Stimulated activated CD4-positive, alpha-beta T cell treated with anti-CD3 and anti-CD28 coated beads, Interleukin-4, amount 100 ng/mL, for 1 hour (primary cell): ENCODE measurements at places on chromosomes 11 and 22.

DNA sequence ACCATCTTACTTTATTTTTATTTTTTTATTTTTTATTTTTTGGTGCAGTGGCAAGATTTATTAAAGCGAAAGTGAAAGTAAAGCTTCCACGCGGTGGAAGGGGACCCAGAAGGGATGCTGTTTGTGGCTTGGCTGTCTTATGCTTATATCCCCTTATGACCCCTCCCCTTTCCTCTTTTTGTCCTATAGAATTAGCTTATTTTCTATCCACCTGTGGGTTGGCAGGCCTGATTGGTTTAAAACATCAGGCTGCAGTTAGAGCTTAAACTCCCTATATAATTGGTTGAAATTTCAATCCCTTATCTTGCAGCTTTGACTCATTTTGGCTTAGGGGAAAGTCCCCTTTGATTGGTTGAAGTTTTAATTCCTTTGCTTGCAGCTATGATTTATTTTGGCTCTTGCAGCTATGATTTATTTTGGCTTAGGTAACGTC is 50.5 kb downstream of the NNMT start:
- DNase-seq = no peak

DNA sequence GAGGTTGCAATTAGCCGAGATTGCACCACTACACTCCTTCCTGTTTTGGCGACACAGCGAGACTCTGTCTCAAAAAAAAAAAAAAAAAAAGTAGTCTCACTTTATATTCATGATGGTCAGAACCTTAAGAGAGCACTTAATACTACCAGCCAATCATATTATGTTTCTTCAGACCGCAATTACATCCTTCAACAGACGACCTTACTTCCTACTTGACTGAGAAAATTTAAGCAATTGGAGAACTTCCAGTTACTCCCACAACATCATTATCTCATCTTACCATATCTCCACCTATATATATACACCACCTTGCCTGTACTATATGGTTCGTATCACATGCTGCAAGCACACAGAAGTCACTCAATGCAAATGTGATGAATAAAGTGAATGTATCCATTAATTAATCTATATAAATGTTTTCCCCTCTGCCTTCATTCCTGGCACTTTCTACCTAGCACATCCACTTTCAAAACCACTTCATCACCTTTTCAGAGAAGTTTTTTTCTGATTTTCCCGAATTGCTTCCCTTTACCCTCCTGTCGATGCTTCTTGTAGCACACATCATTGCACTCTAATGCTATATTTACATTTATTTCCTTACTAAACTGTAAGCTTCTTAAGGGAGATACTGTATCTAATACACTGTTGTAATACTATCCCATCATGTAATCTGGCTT is 13.8 kb downstream of the ATP5MG start:
- no peak for DNase-seq

- DNase-seq = no peak
Measured at GRCh38 chr11:407651-408123, 7.1 kb downstream of the SIGIRR start.

DNA sequence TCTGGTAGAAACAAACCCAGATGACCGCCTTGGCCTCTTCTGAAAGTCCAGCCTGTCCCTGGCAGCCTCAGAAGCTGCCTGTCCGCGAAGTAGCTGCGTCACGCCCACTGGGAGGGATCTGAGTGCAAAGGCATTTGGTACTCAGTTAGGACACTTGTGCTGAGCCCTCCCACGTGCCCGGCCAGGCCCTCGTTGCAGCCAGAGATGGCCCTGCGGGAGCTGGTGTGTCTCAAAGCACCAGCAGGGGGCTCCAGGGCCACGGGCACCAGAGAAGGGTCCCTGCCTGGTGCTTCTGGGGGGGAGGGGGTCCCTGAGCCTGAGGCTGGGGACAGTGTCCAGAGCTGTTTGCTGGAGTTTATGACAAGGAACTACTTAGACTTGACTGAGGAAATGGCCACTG is 5.8 kb downstream of the SELENOO start:
- peak; percentile 26 for DNase-seq

- DNase-seq = no peak
Measured at GRCh38 chr22:19849835-19850762, 4.6 kb downstream of the GNB1L start.

GRCh38 chr11:115314330-115314920 is 189.8 kb downstream of the CADM1 start:
- DNase-seq = no peak

GRCh38 chr22:44755956-44756361 is 3.6 kb downstream of the ARHGAP8 start:
- DNase-seq = no peak

- DNase-seq = no peak
Measured at GRCh38 chr11:75428989-75429640, 3.9 kb downstream of the KLHL35 start.

- no peak for DNase-seq
Measured at GRCh38 chr11:2812371-2812991, 73.1 kb downstream of the CDKN1C start.

- no peak for DNase-seq
Measured at GRCh38 chr11:126886085-126886484, 114.5 kb downstream of the KIRREL3 start.

- no peak for DNase-seq
Measured at GRCh38 chr11:93340223-93340622, 9.7 kb downstream of the DEUP1 start.

DNA sequence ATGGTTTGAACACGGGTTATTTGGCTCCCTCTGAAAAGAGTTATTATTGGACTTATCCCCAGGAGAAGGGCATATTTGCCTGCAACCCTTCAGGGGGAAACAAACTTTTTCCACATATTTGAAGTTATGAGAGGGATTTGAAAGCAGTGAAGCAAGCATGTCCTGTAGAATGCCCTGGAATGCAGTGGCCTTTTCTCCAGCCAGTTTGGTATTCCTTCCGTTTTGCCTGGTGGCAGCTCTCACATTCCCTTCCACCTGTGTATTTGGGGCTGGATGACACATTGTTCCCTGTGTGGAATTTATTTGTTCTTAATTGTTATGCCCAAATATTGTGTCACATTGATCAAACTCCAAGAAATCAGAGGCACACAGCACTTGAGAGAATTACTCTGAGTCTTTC is 59.0 kb downstream of the OSBP2 start:
- DNase-seq = no peak

- no peak for DNase-seq
Measured at GRCh38 chr11:99019696-99020095, 1.1 kb upstream of the CNTN5 start.

DNA sequence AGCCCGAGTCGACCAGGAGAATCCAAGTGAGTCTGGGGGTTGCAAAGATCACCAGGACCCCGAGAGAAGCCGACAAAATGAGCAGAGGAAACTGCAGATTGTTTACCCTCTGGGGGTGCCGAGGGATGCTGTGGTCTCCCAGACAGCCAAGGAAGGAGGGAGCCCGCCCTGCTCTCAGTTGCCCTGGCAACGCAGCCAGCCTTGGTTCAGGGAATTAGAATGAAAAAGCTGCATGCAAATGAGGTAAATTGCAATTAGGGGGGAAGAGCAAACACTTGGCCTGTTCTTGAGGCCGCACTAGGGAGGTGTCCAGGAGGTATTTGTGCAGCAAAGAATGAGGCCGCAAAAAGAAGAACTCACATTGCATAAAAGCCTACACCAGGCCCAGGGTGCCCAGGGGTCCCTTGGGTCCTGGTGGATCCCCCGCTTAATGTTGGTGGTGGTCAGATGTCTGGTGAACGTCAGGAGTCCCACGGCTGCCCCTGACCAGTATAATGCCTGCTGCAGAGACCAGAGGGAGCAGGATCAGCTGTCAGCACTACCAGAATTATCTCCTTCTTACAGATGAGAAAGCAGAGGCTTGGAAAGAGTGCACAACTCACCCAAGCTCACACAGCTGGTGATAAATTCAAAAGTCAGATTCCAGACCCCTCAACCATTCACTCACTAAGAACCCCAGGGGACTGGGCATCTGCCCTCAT is 40.3 kb upstream of the ATXN10 start:
- no peak for DNase-seq

- DNase-seq = no peak
Measured at GRCh38 chr11:86811637-86812321, 11.4 kb downstream of the PRSS23 start.

DNA sequence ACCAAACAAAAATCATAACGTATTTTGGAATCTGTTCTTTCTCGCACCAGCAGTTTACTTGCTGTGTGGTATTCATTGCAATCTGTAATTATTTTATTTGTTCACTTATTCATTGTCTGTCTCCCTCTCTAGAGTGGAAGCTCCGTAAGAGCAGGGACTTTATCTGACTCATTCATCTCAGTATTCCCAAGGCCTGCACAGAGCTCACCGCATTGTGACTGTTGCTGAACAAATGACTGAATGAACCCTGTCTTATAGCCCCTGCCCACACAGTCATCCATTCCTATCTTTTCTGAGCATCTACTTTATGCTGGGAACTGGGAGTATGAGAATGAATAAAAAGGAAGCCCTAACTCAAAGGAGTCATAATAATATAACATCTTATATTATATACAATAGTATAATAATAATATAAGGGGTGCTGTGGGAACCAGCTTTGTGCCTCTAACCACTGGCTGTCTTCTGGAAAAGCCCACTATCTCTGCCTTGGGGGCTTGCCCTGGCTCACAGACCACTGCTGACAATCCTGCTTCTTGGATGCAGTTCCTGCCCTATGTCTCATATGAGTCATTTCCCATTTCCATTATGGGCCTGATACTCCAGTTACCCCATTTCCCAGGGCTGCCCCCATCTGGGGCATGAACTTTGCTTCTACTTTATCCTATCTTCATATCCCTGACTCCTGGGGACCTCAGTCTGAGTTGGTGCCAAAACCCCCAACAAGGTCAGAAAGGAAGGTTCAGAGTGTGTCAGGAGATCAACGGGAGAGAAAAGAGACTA is 11.0 kb downstream of the XRRA1 start:
- DNase-seq = no peak
